ENCODE measurements at places on chromosomes 1 and 21. TPM values are rescaled to one million over a fixed set of nuclear protein-coding genes. Genes with fewer than 3 reads are reported as not detected.

CFHR1 gene
- not detected for total RNA-seq

- H3K36me3 ChIP-seq = no peaks in the 10 kb centered on the region
- H3K27ac ChIP-seq = no peak overlapping the region
- DNase-seq = no peak
- no peaks in the 10 kb centered on the region for H3K27me3 ChIP-seq
- H3K4me3 ChIP-seq = no peak overlapping the region
Measured at GRCh38 chr1:70892930-70893329, 154.7 kb downstream of the PTGER3 start.

DNA sequence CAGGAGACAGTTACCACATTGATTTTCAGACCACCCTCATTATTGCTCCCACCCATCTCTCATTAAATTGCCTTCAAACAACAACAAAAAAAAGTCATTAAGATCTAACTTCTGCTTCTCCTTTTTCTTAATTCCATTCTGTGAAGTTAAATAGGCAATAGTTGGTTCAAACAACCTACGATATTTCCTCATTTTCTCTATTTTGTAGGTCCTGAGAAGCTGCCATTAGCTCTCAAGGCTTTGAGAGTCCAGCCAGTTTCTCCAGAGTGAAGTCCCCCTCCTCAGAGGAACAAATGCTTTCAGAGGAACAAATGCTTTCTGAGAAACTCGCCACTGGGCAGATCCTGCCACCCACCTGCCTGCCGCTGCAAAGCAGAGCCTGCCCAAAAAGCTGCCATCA is 125.6 kb downstream of the ETS2 start:
- no peak overlapping the region for H3K4me3 ChIP-seq
- no peaks in the 10 kb centered on the region for H3K27me3 ChIP-seq
- H3K4me1 ChIP-seq = peaks cover under 1% of the 10 kb centered on the region
- no peak for DNase-seq
- no peaks in the 10 kb centered on the region for H3K36me3 ChIP-seq

GRCh38 chr1:150065184-150065871 is 2.2 kb upstream of the VPS45 start:
- H3K36me3 ChIP-seq = no peaks in the 10 kb centered on the region
- no peak overlapping the region for H3K27ac ChIP-seq
- no peak for DNase-seq
- peaks cover 10% of the 10 kb centered on the region for H3K4me1 ChIP-seq
- no peaks in the 10 kb centered on the region for H3K27me3 ChIP-seq

DNA sequence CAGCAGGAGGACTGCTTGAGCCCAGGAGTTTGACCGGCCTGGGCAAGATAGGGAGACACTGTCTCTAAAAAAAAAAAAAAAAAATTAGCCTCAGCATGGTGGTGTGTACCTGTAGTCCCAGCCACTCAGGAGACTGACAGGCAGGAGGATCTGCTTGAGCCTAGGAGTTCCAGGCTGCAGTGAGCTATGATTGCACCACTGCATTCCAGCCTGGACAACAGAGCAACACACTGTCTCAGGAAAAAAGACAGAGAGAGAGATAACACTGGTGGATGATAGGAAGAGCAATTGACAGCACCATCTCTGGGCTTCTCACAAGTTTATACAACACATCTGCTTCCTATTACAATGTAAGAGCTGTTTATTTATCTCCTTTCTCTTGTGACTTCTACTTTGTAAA is 2.4 kb upstream of the RNU11 start:
- H3K27ac ChIP-seq = no peak overlapping the region
- H3K27me3 ChIP-seq = no peaks in the 10 kb centered on the region
- peaks cover 4% of the 10 kb centered on the region for H3K4me1 ChIP-seq
- no peak for DNase-seq
- no peak overlapping the region for H3K4me3 ChIP-seq
- H3K36me3 ChIP-seq = no peaks in the 10 kb centered on the region

- no peaks in the 10 kb centered on the region for H3K27me3 ChIP-seq
- no peaks in the 10 kb centered on the region for H3K36me3 ChIP-seq
- H3K4me1 ChIP-seq = no peaks in the 10 kb centered on the region
- no peak overlapping the region for H3K27ac ChIP-seq
- DNase-seq = no peak
- no peak overlapping the region for H3K4me3 ChIP-seq
Measured at GRCh38 chr1:186518822-186519381, 58.0 kb upstream of the PDC start.

DNA sequence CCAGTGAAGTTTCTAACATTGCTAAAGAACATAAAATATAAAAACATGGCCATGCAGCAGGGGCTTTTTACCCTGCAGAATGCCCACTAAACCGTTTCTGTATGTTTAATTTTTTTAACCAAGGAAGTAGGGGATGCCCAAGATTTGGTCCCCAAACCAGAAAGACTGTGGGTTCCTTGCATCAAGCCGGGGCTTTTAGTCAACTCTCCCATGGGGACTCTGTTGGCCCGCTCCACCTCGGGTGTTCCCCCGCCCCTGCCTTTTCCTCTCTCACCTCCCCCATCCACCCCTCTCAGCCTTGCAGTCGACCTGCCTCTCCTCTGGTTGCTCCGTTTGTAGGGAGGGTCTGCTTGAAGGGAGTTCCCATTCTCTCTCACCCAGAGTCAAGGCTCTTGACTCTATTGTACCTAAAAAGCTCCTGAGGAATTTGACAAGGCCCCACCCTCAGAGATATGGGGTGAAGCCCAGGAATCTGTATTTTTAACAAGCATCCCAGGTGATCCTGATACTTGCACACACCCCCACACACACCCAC is 117.5 kb downstream of the TOMM20 start:
- no peak for DNase-seq
- peaks cover 4% of the 10 kb centered on the region for H3K4me1 ChIP-seq
- peak overlapping the region; percentile 76 for H3K27ac ChIP-seq
- H3K4me3 ChIP-seq = no peak overlapping the region
- no peaks in the 10 kb centered on the region for H3K27me3 ChIP-seq

GRCh38 chr1:100649146-100649545 is 70.4 kb upstream of the VCAM1 start:
- H3K4me1 ChIP-seq = no peaks in the 10 kb centered on the region
- DNase-seq = no peak
- H3K36me3 ChIP-seq = no peaks in the 10 kb centered on the region
- no peak overlapping the region for H3K4me3 ChIP-seq

DNA sequence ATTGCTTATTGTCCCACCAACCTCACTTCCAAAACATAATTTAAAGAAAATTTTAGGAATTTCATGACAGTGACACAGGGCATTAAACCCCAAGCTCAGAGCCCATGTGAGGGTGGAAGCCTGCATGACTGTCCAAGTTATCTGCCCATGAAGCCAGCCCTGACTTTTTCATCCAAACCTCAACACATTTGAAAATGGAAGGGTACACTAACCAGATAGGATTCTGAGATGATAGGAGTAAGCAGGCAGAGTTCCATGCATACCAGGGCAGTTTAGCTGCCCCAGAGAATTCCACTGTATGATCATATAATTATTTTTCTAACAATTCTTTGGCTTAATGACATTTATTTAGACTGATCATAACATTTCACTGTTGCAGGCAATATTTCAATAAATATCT is 986.0 kb downstream of the TTLL7 start:
- no peaks in the 10 kb centered on the region for H3K36me3 ChIP-seq
- no peaks in the 10 kb centered on the region for H3K27me3 ChIP-seq
- H3K4me3 ChIP-seq = no peak overlapping the region
- DNase-seq = no peak
- H3K27ac ChIP-seq = no peak overlapping the region

All from breast epithelium (tissue), 4 donors.